Activated CD4-positive, alpha-beta T cell treated with anti-CD3 and anti-CD28 coated beads for 36 hours (primary cell): ENCODE measurements at places on chromosomes 7 and 10. TPM values are rescaled to one million over a fixed set of nuclear protein-coding genes. Genes with fewer than 3 reads are reported as not detected.

DNA sequence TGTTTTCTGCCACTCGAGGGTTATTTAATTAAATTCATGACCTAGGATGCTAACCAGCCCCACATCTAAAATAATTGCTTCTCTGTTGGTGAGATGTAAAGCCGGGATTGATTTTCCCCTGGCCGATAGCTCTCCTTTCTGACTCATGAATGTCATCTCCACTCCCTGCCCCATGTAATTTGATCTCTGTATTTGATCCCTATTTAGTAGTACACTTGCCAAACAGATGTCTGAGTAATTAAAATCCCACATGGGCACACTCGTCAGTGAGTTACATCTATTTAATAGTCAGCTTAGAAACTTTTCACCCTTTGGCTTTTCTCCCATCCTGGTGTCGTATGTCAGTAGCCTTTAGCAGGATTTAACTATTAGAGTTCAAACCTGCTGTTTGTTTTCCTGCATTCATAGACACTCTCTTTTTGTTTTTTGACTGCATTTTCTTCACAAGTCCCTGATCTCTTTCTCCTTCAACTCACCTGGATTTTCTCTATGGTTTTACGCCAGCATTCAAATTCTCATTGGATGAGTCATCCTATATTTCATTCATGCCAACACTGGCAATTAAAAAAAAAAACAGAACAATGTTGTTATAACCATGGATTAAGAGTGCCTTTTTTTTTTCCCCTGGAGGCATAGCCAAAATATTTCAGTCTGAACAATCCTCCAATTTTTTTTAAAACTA is 82.7 kb downstream of the SPAG6 start:
- H3K4me3 ChIP-seq: no peak overlapping the region
- no peak overlapping the region for H3K27ac ChIP-seq
- H3K27me3 ChIP-seq: peaks cover 18% of the 10 kb centered on the region
- DNase-seq: no peak

GRCh38 chr7:71753956-71754664 is 622.2 kb downstream of the GALNT17 start:
- DNase-seq: no peak
- H3K4me1 ChIP-seq: no peaks in the 10 kb centered on the region
- H3K36me3 ChIP-seq: no peaks in the 10 kb centered on the region
- H3K27me3 ChIP-seq: peaks cover 12% of the 10 kb centered on the region
- H3K4me3 ChIP-seq: no peak overlapping the region

- no peak overlapping the region for H3K27ac ChIP-seq
- H3K4me1 ChIP-seq: no peaks in the 10 kb centered on the region
- H3K27me3 ChIP-seq: peaks cover 9% of the 10 kb centered on the region
Observed at GRCh38 chr10:75446508-75446907, 15.1 kb downstream of the LRMDA start.

DNA sequence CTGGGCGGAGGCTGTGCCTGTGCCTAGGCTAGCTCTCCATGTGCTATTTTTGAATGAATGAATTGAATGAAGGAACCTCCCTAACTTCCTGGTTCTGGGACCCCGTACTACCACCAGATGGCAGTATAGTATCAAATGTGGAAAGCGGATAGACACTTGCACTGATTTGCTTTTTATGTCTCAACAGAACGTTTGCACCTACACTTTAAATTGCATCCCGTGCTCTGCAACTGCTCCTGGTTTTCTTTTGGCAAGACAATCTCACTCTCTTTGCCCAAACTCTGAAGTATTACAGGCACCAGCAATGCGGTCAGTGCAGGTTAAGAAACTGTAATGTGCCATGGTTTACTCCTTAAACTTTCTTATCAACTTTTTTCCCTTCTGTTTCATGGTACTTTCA is 6.5 kb downstream of the FZD8 start:
- H3K27ac ChIP-seq: no peak overlapping the region
- DNase-seq: peak; percentile 56
- H3K4me1 ChIP-seq: peaks cover 5% of the 10 kb centered on the region

Gene WIPF3
- not detected for total RNA-seq

Gene TCERG1L
- total RNA-seq: 0.21 TPM
